ENCODE measurements at places on chromosomes 6 and 20.

DNA sequence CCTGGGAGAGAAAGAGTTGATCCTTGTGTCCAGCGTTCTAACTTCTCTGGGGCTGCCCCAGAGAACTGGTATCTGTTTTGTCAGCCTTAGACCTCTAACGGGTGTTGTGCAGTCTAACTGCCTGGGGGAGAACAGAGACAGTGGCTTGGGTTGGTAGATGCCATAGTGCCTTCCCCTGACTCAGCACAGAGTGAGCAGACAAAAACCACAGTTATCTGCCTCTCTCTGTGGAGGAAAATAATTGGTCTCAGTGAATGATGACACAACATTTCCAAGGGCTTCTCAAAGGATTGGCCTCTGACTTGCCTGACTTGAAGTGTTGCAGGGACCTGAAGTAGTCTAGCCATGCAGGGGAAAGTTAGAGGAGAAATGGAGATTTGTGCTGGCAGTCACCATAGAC, 226.2 kb upstream of the MAN1A1 start:
- no peaks in the 10 kb centered on the region for H3K36me3 ChIP-seq
- no peak overlapping the region for H3K4me3 ChIP-seq
- no peaks in the 10 kb centered on the region for H3K4me1 ChIP-seq
- H3K27me3 ChIP-seq = no peaks in the 10 kb centered on the region

DNA sequence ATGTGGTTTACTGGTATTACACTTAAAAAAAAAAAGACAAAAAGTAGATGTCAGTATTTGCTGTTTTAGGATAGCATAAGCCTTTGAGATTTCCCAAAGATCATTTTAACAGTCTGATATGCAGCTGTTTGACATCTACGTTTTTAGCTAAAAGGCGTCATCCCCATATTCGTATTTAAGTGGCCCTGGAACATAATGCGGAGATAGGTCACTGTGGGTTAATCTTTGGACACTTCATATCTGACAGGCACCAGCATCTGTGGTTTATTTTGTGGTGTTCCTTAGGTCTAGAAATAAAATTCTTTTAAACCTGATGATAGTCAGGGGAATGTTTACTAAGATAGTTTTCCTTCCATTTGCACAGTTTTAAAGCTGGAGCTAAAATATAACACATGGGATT, 313.7 kb downstream of the SOX4 start:
- H3K27ac ChIP-seq = no peak overlapping the region
- H3K27me3 ChIP-seq = no peaks in the 10 kb centered on the region
- peaks cover 46% of the 10 kb centered on the region for H3K36me3 ChIP-seq
- H3K4me1 ChIP-seq = peaks cover 46% of the 10 kb centered on the region
- H3K4me3 ChIP-seq = no peak overlapping the region

GRCh38 chr6:56416247-56416646, 168.9 kb upstream of the COL21A1 start:
- H3K4me1 ChIP-seq = no peaks in the 10 kb centered on the region
- DNase-seq = no peak
- no peak overlapping the region for H3K4me3 ChIP-seq
- H3K27me3 ChIP-seq = no peaks in the 10 kb centered on the region
- H3K36me3 ChIP-seq = no peaks in the 10 kb centered on the region

GRCh38 chr6:32854376-32855178, 585 bp downstream of the PSMB9 start:
- H3K4me1 ChIP-seq = no peaks in the 10 kb centered on the region
- DNase-seq = no peak
- peaks cover 97% of the 10 kb centered on the region for H3K27me3 ChIP-seq

- no peak overlapping the region for H3K4me3 ChIP-seq
- no peak for DNase-seq
- H3K4me1 ChIP-seq = no peaks in the 10 kb centered on the region
- no peaks in the 10 kb centered on the region for H3K27me3 ChIP-seq
- no peaks in the 10 kb centered on the region for H3K36me3 ChIP-seq
These were observed 50.7 kb downstream of the RNASET2 start for GRCh38 chr6:166905505-166906134.

DNA sequence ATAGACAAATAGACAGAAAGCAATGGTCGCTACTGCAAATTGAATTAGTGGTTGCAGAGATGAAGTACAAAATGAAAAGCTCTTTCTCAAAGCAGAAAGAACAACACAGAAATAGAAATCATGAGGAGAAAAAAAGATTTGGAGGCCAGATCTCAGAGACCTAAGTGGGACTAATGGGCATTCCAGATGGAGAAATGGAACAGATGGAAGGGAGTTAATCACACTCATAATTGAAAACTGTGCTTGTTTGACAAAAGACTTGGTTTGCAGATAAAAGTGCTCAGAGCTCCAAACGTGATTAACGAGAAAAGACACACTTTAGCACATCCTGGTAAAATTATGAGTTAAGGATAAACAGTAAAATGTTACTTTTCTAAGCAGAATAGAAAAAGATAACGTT, 58.1 kb upstream of the SNRPB2 start:
- H3K36me3 ChIP-seq = no peaks in the 10 kb centered on the region
- no peaks in the 10 kb centered on the region for H3K4me1 ChIP-seq
- H3K27me3 ChIP-seq = no peaks in the 10 kb centered on the region
- no peak overlapping the region for H3K4me3 ChIP-seq
- H3K27ac ChIP-seq = no peak overlapping the region

- H3K36me3 ChIP-seq = no peaks in the 10 kb centered on the region
- H3K27me3 ChIP-seq = no peaks in the 10 kb centered on the region
- H3K27ac ChIP-seq = no peak overlapping the region
- no peak for DNase-seq
These were observed 400.2 kb downstream of the QKI start for GRCh38 chr6:163814494-163815364.

DNA sequence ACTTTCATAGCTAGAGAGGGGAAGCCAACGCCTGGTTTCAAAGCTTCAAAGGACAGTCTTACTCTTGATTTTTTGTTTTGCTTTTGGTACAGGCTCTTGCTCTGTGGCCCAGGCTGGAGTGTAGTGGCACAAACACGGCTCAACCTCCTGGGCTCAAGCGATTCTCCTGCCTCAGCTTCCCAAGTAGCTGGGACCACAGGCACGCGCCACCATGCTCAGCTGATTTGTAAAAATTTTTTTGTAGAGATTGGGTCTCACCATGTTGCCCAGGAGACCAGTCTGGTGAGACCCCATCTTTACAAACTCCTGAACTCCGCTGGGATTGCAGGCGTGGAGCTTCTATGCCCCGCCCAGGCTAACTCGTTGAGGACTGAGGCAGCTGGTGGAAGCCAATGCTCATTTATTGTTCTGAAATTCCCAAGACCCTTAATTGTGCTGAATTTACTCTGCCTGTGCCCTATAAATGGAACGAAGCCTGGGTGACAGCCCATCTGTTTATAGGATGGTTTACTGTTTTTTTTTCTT, 18.0 kb downstream of the SRSF3 start:
- no peak for DNase-seq
- peaks cover 61% of the 10 kb centered on the region for H3K36me3 ChIP-seq

GRCh38 chr20:53738039-53738944, 144.7 kb upstream of the ZNF217 start:
- peak overlapping the region; percentile 25 for H3K4me3 ChIP-seq
- peaks cover 29% of the 10 kb centered on the region for H3K4me1 ChIP-seq
- H3K27ac ChIP-seq = peak overlapping the region; percentile 95
- H3K27me3 ChIP-seq = no peaks in the 10 kb centered on the region

DNA sequence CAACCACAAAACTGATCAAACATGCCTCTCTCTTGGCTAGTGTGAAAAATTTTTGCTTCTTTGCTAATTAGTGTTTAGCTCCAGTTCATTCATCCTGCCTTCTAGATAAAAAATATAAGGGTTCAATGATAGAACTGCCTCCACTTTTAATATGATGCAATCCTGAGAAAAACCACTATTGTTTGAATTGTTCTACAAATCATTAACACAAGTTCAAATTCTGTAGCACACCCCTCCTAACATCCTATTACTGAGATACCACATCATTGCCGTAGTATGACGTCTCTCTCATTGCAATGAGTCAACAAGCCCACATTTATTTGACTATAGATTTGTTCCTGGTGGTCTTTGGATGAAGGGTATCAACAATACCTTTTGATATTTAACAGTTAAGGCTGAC, 365.8 kb upstream of the OPRM1 start:
- no peaks in the 10 kb centered on the region for H3K27me3 ChIP-seq
- no peaks in the 10 kb centered on the region for H3K36me3 ChIP-seq
- H3K4me3 ChIP-seq = no peak overlapping the region
- no peak overlapping the region for H3K27ac ChIP-seq
- H3K4me1 ChIP-seq = no peaks in the 10 kb centered on the region

- no peaks in the 10 kb centered on the region for H3K36me3 ChIP-seq
- no peak overlapping the region for H3K4me3 ChIP-seq
- no peaks in the 10 kb centered on the region for H3K27me3 ChIP-seq
- H3K27ac ChIP-seq = no peak overlapping the region
- DNase-seq = no peak
- peaks cover 22% of the 10 kb centered on the region for H3K4me1 ChIP-seq
These were observed 42.3 kb downstream of the DACT2 start for GRCh38 chr6:168277274-168277669.

GRCh38 chr20:5056801-5057599, 55.7 kb upstream of the SLC23A2 start:
- H3K4me3 ChIP-seq = no peak overlapping the region
- no peak overlapping the region for H3K27ac ChIP-seq
- H3K4me1 ChIP-seq = no peaks in the 10 kb centered on the region
- peak; percentile 73 for DNase-seq
- H3K27me3 ChIP-seq = no peaks in the 10 kb centered on the region

- peaks cover 63% of the 10 kb centered on the region for H3K36me3 ChIP-seq
- no peak overlapping the region for H3K27ac ChIP-seq
- DNase-seq = no peak
- H3K4me3 ChIP-seq = peak overlapping the region; percentile 17
These were observed 11.0 kb downstream of the RRBP1 start for GRCh38 chr20:17671011-17671410.

DNA sequence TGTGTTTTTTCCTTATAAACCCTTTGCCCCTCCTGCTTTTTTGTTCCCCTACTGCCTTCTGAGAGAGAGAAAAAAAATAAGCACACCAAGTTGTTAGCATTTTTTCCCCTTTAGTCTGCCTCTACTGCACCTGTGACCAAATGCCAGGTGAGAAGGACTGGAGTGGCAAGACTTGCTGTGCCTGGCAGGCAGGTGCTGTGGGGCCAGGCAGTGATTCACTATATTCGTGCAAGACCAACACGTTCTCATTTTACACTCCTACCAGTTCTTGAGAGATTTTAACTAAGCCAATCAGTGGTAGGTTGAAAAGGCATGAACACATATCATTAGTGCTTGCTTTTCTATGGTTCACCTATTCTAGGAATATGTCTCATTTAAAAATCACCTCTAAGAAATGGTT, 109.7 kb downstream of the FIG4 start:
- H3K27ac ChIP-seq = no peak overlapping the region
- H3K36me3 ChIP-seq = no peaks in the 10 kb centered on the region
- peaks cover 3% of the 10 kb centered on the region for H3K4me1 ChIP-seq
- no peak for DNase-seq
- peaks cover 99% of the 10 kb centered on the region for H3K27me3 ChIP-seq
- H3K4me3 ChIP-seq = no peak overlapping the region

DNA sequence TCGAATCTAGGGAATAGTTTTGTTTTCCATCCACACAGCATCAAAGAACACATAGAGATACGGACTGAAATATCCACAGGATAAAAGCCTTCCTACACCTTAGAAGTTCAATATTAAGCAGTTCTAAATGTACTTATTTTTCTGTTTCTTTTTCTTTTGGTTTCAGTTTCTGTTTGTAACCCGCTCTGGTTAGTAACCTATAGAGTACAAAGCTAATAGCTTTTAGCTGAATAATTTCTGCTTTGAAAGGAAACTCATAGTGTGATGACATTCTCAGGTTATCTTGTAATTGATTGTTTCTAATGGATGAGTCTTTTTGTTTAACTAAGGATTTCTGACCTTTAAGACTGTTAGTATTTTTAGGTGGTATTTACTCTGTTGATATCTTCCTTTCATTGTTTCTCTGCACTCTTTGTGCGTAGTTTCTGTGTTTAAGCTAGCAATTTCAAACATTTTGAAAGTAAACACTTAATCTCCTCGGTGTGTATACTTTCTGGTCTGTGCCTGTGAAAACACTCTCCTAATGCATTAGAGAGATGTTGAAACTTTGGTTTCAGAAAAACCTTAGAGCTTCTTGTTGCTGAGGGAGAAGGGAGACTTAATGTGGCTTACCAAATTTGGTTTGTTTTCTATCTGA, 385.5 kb downstream of the HDGFL1 start:
- peak overlapping the region; percentile 34 for H3K4me3 ChIP-seq
- no peak overlapping the region for H3K27ac ChIP-seq
- peaks cover 8% of the 10 kb centered on the region for H3K4me1 ChIP-seq

- no peaks in the 10 kb centered on the region for H3K36me3 ChIP-seq
- no peak overlapping the region for H3K27ac ChIP-seq
- DNase-seq = no peak
- peaks cover 7% of the 10 kb centered on the region for H3K4me1 ChIP-seq
- no peaks in the 10 kb centered on the region for H3K27me3 ChIP-seq
These were observed 190.4 kb upstream of the ARG1 start for GRCh38 chr6:131382631-131383030.

GRCh38 chr20:63129991-63130657, 85.8 kb downstream of the YTHDF1 start:
- no peaks in the 10 kb centered on the region for H3K4me1 ChIP-seq
- H3K36me3 ChIP-seq = no peaks in the 10 kb centered on the region
- H3K27me3 ChIP-seq = peaks cover 5% of the 10 kb centered on the region
- no peak overlapping the region for H3K27ac ChIP-seq

GRCh38 chr6:36297051-36297450, 27.2 kb downstream of the PNPLA1 start:
- H3K27me3 ChIP-seq = no peaks in the 10 kb centered on the region
- no peak overlapping the region for H3K4me3 ChIP-seq
- H3K4me1 ChIP-seq = peaks cover 4% of the 10 kb centered on the region
- H3K27ac ChIP-seq = no peak overlapping the region

- H3K4me1 ChIP-seq = peaks cover 7% of the 10 kb centered on the region
- no peaks in the 10 kb centered on the region for H3K36me3 ChIP-seq
- peaks cover 8% of the 10 kb centered on the region for H3K27me3 ChIP-seq
- H3K4me3 ChIP-seq = no peak overlapping the region
- DNase-seq = no peak
- H3K27ac ChIP-seq = no peak overlapping the region
These were observed 60.8 kb downstream of the PRDM1 start for GRCh38 chr6:106146852-106147351.

GRCh38 chr20:46144432-46145025, 26.4 kb downstream of the CD40 start:
- H3K4me3 ChIP-seq = no peak overlapping the region
- H3K27me3 ChIP-seq = peaks cover 7% of the 10 kb centered on the region
- peaks cover 5% of the 10 kb centered on the region for H3K4me1 ChIP-seq
- no peak overlapping the region for H3K27ac ChIP-seq
- no peaks in the 10 kb centered on the region for H3K36me3 ChIP-seq

- no peak overlapping the region for H3K4me3 ChIP-seq
- no peaks in the 10 kb centered on the region for H3K36me3 ChIP-seq
- peaks cover 28% of the 10 kb centered on the region for H3K27me3 ChIP-seq
These were observed 27.3 kb upstream of the BHLHE23 start for GRCh38 chr20:63033794-63034709.

- DNase-seq = no peak
- no peak overlapping the region for H3K27ac ChIP-seq
- H3K4me3 ChIP-seq = no peak overlapping the region
These were observed 212.3 kb upstream of the PRDM1 start for GRCh38 chr6:105873799-105874198.

Data from endodermal cell (in vitro differentiated cells).